ENCODE measurements at places on chromosomes 2 and 18.

- DNase-seq, result no peak
Observed at GRCh38 chr2:146997945-146998344, 846.9 kb upstream of the ACVR2A start.

DNA sequence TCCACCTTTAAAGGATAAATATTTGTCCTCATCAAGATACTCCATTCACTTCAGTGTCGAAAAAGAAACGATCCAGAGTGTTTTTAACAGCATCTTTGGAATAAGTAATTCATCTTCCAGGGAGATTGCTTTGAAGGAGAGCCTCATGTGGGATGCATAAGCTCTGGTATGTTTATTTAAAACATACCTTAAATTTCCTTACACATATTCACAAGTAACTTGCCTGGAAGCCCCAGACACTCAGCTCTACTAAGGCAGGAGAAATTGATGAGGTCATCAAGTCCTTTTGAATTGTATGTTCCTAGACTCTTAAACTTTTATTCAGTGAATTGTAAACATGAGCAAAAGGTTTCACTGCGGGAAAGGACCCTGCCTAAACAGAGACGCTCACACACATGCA, 103.0 kb downstream of the CDK15 start:
- no peak for DNase-seq

- DNase-seq, result no peak
Observed at GRCh38 chr2:19627359-19627758, 268.9 kb upstream of the OSR1 start.

- no peak for DNase-seq
Observed at GRCh38 chr18:62525608-62526007, 2.8 kb downstream of the ZCCHC2 start.

GRCh38 chr18:31269566-31269965, 48.4 kb upstream of the DSG1 start:
- no peak for DNase-seq

- no peak for DNase-seq
Observed at GRCh38 chr2:121189011-121189410, 96.0 kb downstream of the TFCP2L1 start.

GRCh38 chr18:27062802-27063201, 122.3 kb downstream of the CHST9 start:
- DNase-seq, result peak; percentile 14

- DNase-seq, result no peak
Observed at GRCh38 chr18:74198453-74198852, 50.1 kb downstream of the TIMM21 start.

DNA sequence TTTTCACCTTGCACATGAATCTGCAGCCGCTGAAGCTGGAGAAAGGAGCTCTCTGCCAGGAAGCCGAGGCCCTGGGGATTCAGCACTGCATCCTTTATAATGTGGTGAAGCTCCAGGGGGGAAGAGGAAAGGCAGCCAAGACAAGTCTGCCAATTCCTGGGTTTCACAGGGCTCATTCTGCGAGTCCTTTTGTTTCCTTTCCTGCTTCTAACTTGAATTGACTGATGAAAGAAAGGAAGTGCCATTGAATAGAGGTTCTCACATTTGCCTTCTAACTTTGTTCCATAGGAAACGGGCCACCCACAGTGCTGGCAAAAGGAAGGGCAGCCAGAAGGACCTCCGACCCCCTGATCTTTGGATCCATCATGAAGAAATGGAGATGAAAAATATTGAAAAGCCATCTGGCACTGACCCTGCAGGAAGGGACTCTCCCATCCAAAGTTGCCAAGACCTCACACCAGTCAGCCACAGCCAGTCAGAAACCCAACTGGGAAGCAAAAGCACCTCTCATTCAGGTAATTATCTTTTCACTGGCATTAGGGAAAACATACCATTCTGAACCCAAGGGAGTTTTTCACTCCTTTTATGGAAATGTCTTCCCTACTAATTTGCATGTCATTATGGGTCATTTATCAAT, 765.4 kb downstream of the MBD2 start:
- DNase-seq, result peak; percentile 40

DNA sequence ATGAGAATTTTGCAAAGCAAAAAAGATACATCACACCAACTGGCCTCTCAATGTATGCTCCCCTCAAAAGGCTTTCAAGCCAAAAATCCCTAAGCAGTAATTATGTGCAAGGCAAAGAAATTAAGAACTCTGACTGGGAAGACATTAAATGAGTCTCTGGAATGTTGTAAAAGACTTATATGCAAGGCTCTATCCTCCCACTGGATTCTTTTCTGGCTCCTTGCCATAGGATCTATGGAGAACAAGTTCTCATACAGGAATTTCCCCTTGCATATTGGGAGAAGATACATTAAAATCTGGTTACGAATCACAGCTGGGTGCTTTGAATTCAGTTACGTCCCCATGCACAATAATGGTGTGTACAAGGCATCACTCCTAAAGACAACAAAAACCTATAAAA, 73.4 kb upstream of the ATL2 start:
- no peak for DNase-seq

GRCh38 chr2:160317181-160318099, 117.4 kb upstream of the ITGB6 start:
- DNase-seq, result no peak

Measured in mesendoderm (in vitro differentiated cells).